ENCODE measurements at places on chromosomes 5 and 9.

DNA sequence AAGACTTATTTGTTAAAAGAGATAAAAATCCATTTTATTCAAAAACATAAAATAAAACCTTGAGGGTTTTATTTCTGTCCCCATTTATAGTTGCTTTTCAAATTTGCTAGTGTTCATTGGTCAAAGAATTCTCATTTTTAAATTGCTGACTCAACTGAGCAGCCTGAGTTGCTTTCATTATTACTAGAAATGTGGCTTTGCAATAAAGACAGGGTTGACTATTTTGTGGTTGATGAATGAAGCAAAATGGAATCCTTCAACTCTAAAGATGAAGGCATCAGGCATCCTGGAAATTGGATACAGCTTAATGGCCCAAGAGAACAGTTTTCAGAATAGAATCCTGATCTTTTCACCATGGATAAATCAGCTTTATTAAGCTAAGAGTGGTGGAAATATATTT, 23.9 kb upstream of the PPP3R2 start:
- DNase-seq, result no peak

- no peak for DNase-seq
Measured at GRCh38 chr9:3331801-3332200, 194.0 kb downstream of the RFX3 start.

GRCh38 chr9:136273921-136274785, 28.5 kb upstream of the QSOX2 start:
- no peak for DNase-seq

DNA sequence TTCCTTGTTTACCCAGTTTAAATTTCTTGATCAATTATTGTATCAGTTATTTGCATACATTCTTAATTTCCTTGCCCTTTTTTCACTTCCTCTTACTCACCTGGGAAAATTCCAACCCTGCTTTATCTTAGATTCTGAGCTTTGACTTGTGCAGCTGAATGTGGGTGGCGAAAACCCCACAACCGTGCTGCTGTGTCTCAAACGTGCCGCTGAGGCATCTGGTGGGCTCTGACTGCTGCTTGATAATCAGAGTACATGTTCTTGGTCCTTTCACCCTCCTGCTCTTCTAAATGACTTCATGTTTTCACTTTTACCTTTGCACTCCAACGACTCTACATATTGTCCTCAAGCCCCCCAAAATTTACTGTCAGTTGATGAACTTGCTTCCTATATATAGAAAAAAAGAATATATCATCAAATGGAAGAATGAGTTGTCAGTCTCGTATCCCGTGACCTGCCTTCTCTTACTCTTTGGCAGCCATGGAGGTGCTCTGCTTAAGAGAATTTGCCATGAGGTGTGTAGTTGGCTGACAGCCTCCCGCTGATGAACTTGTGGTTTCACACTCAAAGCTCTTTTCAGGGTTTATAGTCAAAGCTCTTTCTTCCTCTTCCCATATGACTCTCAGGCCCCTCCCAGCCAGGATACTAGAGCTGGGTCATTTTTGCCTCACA, 14.0 kb upstream of the JAK2 start:
- DNase-seq, result peak; percentile 83

DNA sequence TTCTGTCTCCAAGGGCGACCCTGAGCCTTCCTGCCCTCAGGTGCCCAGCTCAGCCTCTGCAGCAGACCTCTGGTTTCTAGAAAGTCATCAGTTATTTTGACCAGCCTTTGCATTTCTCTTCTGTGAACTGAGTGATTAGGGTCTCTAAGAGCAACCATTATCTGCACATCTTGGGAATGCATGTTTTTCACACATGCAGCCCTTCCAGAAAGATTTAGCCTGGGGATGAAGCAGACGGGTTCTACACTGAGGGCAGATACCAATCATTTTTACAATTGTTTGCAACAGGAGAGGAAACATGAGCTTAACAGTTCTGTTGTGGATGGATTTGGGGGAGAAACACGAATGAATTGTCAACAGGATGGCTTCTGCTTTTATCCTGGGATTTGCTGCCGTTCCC, 90.1 kb upstream of the PITX1 start:
- DNase-seq, result no peak

DNA sequence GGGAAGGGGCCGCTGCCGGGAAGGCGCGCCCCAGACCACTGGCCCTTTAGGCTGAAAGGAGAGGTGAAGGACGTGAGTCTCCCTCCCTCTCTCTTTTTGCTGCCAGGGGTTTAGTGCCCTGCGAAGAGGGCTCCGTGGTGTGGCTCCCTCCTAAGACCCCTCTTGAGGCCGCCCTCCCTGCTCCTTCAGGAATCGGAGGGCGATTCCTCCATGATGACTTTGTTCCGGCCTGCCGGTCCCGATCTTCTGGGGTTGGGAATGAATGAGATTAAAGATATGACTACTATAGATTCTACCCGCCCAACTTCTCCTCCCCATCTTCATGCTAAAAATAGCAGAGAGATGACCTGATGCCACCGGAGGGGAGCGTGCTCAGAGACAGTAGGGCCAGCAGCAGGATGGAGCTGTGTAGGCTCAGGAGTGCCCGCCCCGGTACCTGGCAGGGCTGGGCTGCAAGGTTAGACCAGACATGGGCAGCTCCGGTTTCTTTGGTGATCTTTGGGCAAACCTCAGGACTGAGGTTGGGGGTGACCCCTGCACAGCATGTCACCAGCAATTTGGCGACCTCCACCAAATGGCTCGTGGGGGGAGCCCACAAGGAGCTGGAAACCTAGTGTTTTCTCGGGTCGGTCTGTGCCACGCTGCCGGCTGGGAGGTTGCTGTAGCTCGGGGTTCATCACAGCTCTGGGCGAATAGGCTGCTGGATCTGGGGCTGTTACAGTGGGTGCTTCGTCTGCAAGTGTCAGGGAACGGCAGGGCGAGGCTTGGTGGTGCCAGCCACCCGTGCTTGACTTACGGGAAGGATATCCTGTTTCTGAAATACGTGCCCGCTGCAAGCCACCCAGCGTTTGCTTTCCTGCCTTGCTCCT, 1.7 kb downstream of the OLFM1 start:
- DNase-seq, result no peak

All from stimulated activated CD4-positive, alpha-beta T cell treated with anti-CD3 and anti-CD28 coated beads, Interleukin-4, amount 100 ng/mL, for 4 hours (primary cell).